Epithelial cell of proximal tubule (primary cell): ENCODE measurements at places on chromosomes 5 and 9. TPM values are rescaled to one million over a fixed set of nuclear protein-coding genes. Genes with fewer than 3 reads are reported as not detected.
A peak's percentile ranks its signal among the peaks of the same experiment; 100 is the strongest.

DNA sequence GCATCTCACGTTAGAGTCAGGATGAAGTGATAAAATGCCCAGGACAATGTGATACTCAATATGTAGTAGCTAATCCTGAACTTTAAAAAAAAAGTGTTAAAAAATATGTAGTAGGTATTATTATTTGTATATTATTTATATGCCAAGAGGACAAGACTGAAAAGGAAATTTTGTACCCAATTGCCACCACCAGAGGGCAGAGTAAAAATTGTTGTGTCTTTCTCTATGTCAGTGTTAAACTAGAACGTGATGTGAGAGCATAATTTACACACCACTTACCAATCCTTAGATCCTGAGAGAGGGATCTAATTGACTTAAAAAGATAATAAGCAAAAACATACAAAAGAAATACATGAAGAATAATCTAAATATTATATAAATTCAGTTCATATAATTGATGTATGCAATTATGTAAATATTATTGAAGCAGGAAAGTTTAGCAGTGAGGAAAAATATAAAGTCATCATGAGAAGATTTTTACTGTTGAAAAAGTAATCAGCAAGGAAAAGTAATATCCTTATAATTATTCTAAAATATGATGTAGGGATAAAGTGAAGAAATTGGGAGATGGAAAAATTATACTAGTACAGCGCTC is 288.9 kb downstream of the RAB3C start:
- no peak for DNase-seq

The SLC28A3 gene
- 0.06 and 0.58 TPM in 2 replicates for total RNA-seq

The LECT2 gene
- total RNA-seq: not detected in 2 replicates

DNA sequence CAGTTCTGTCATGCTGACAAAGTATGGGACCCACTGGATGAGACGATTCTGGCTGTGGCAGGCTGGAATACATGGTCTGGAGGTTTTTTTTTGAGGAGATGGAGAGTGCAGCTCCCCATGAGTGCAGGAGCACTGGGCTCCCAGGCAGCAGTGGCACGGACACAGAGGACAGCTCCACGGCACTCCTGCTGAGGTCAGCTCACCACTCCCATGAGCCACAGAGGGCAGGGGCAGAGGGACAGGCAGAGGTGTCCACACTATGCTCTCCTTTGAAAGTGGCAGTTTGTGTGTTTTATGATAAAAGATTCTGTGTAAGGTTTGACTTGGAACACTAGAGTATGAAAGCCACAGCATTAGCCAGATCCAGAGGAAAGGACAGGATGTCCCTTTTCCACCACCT is 114.4 kb downstream of the UBE2R2 start:
- DNase-seq: no peak

The FAT2 gene
- total RNA-seq: under 0.01 and 0.07 TPM in 2 replicates

The PALM2AKAP2 gene
- 2.8 and 3.8 TPM in 2 replicates for total RNA-seq

DNA sequence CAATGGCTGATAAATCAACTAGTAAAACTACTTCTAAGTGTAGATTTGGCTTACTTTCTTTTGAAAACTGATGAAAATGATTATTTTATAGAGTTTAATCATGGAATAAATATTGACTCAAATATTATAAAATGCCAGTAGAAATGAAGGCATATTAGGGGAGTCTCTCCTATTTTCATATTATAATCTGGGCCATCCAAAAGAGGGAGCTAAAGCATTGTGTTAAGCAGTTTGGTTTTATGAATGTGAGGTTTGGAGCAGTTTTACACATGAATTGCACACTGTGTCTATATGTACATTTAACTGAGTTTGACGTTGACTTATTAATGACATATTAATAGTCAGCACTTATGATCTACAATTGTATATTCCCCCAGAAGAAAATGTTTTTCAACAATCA is 17.4 kb downstream of the CDH9 start:
- no peak for DNase-seq

DNA sequence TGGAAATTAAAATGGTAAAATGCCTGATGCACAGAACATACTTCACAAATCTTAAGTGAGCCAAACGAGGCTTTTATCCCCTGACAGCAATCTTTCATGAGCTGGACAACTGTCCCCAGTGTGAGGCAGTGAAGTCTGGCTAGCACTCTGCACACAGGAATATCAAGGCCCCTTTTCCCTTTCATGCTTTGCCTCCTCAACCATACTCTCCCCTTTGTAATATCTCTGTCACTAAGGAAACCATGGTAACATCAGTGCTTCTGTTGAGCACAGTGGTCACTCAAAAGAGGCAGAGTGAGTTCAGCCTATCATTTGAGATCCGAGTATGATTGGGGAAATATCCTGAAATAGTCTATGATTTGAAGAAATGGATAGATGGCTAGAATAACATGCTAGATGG is 318.3 kb downstream of the ENC1 start:
- DNase-seq: no peak

DNA sequence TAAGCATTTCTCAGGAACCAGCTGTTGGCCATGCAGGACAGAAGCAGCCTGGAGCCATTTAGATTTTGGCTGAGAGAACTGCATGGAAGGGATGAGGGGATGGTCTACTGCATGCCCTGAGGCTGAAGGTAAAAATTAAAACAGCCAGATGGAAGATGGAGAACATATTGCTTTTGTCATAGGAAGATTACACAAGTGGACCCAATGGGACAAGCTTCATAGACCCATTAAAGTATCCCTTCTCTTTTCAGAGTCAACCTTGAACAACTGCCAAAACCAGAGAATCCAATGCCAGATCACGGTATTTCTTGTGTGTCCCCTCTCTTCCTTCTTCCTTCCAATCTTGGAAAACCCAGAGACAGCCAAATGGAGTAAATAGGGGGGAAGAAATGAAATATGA is 253.4 kb downstream of the NR2F1-AS1 start:
- no peak for DNase-seq

The ELAVL2 gene
- 0.52 and 1.2 TPM in 2 replicates for total RNA-seq

DNA sequence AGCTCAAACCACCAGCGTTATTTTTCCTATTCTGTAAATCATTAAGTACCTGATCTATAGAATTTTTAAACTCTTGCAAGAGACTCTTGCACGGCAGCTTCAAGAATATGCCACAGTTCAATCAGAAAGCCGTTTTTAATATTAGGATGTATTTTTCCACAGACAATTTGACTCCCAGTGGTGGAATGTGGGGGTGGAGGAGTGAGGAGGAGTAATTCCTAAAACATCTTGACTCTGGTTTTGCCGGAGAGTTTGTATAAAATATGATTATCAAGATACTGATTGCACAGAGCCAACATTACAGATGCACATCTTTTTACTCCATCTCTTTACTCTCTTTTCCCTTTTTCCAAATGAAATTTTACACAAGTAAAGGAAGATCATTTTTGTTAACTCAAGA is 288.3 kb downstream of the ENC1 start:
- DNase-seq: no peak

The TXNDC8 gene
- total RNA-seq: not detected in 2 replicates

The LURAP1L gene
- total RNA-seq: 5.2 and 11.8 TPM in 2 replicates

The SLC1A3 gene
- 1.3 and 1.7 TPM in 2 replicates for total RNA-seq

The MYMK gene
- not detected in 2 replicates for total RNA-seq

The PRRT1B gene
- total RNA-seq: not detected in 2 replicates

GRCh38 chr9:113463418-113464285 is at the start of gene RGS3:
TSS of gene RGS3 (plus strand) at chr9:113463727. CDS start at chr9:113463803, 76 bp downstream.
- peak; percentile 80 for DNase-seq
